G401 (cell line): ENCODE measurements at places on chromosomes 1 and 21. TPM values are rescaled to one million over a fixed set of nuclear protein-coding genes. Genes with fewer than 3 reads are reported as not detected.

The KIF26B gene
- 9.8 and 10.5 TPM in 2 replicates for total RNA-seq

The PMF1 gene
- total RNA-seq, result 97.2 and 127 TPM in 2 replicates

The SLC44A5 gene
- not detected in 2 replicates for total RNA-seq

The LENEP gene
- total RNA-seq, result 0.74 TPM in 1 of 2 replicates, not detected in the other

The PCNX2 gene
- 0.07 and 0.74 TPM in 2 replicates for total RNA-seq

The ALX3 gene
- total RNA-seq, result not detected in 2 replicates

The F3 gene
- 0.54 and 0.92 TPM in 2 replicates for total RNA-seq

The RASSF5 gene
- total RNA-seq, result 0.68 TPM in 1 of 2 replicates, not detected in the other

The GNG12 gene
- total RNA-seq, result 2.6 and 4.7 TPM in 2 replicates

- no peak for DNase-seq
Measured at GRCh38 chr1:1554550-1554925, 14.1 kb upstream of the TMEM240 start.

DNA sequence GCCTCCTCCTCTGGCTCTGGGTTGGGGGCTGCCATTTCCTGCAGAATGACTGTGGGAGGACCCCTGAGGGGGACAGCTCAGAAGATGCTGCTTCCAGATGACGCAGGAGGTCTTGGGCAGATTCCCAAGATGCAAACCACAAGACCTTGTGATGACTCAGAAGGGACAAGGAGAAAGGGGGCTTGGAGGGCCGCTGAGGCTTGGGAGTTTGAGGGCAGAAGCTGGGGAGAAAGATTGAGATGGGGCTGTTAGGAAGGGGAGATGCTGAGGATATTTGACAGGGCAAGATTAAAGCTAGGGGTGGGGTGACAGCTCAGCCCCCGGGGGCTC lies 7.5 kb downstream of the PTPRU start:
- no peak for DNase-seq

DNA sequence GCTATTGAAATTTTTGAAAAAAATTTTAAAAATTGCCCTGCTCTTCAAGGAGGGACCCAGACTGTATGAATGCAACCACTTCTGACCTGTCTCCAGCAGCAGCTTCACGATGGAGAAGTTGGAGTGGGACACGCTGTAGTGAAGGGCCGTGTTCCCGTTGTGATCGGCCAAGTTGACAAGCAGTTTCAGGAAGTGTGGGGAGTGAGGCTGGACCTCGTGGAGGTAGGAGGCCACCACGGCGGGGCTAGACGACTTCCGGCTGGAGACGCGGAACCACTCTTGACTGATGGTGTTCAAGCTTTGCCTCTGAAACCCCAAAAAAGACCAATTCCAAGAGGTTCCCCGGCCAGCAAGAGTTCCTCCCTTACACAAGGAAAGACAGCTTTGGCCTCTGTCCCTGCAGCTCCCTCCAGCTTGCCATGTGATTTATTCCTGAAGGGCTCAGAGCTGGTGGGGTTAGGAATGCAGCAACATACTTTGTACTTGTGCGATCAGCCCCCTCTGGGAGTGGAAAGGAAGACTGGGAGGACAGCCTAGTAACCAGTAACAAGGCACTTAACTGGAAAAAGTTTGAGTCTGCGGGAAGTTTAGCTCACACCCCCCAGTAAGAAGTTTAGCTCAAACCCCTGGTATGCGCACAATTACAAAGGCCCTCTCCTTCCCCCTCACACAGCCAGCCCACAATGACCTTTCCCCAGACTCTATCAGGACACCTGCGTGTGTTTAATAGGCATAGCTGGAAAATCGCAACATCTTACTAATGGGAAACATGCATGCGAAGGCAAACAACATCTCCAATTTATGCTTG lies 56.0 kb downstream of the KANK4 start:
- no peak for DNase-seq

GRCh38 chr1:15417059-15417934 lies 7.6 kb downstream of the EFHD2 start:
- no peak for DNase-seq

GRCh38 chr1:28037946-28038345 lies 50.5 kb downstream of the EYA3 start:
- no peak for DNase-seq

DNA sequence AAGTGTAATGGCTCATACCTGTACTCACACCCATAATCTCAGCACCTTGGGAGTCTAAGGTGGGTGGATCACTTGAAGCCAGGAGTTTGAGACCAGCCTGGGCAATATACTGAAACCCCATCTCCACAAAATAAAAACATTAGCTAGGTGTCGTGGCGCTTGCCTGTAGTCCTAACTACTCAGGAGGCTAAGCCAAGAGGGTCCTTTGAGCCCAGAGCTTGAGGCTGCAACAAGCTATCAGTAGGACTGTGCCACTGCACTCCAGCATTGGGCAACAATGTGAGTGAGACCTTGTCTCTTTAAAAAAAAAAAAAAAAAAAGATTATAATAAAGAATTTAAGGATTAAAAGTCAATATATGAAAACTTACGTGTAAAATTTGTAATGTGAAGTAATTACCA lies 11.7 kb downstream of the BPNT1 start:
- no peak for DNase-seq

DNA sequence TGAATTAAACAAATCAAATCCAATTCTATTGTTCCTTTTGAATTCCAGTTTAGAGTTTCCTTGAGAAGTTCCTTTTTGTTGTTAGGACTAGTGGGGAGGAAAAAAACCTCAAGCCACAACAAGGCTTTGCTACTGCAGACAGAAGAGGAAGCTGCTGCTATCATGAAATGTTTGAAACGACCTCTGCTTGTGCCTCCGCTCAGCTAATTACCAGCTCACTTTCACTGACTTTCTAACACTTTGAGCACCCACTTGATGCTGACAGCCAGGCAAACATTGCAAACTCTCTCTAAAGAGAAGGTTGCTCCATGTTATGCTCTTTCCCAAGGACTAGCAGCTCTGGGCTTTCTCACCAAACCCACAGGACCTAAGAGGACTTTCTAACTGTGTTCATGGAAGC lies 203.9 kb upstream of the PROX1 start:
- no peak for DNase-seq

DNA sequence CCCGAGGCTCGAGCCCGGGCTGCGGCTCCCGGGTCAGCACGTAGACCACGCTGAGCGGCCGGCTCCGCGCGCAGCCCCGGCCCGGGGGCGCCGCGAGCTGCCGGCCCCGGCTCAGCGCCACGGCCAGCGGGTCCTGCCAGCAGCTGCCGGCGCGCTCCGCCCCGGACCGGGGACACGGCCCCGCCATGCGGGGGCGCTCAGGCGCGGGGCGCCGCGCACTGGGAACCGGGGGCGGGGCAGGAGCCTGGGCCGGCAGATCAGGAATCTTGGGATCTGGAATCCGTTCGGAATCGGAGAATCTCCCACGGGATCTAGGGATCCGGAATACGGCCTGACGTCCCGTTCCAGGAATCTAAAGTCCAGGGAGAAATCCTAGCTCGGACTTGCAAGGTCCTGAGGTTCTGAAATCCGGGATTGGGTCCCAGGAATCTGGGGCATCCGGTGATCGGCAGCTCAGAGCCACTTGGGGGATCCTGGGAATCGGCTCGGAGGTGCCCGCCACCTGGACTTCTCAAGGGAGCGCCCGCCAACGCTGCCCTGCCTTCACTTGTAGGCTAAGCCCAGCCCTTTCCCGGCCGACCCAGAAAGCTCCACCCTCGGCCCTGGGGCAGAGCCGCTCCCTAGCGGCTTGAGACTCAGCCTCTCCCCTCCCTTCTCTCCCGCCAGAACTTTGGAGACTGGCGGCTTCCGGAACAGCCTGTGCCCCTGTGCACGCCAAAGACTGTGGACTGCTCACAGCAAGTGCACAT lies at the start of gene MAP3K6:
Gene MAP3K6 (minus strand): TSS at position 551 of the 749 bp plus-strand sequence. CDS start 364 bp downstream, at position 187.
- DNase-seq, result peak; percentile 91

- peak; percentile 21 for DNase-seq
Measured at GRCh38 chr1:225426395-225427234, 1.2 kb downstream of the LBR start.

DNA sequence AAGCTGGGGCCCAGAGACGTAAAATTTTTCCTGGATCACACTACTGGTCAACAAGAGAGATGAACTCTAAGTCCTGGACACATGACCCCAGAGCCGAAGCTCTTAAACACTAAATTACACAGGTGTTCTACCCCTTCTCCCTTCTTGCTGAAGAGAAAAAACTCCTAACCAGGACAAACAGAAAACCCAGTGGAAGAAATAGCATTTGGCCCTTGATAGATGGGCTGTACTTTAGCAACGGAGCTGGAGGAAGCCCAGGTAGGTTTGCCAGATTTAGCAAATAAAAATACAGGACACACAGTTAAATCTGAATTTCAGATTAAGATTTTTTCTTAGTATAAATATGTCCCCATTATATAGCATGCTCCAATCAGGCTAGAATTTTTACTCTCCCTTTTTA lies 72.7 kb downstream of the DIRAS3 start:
- no peak for DNase-seq

DNA sequence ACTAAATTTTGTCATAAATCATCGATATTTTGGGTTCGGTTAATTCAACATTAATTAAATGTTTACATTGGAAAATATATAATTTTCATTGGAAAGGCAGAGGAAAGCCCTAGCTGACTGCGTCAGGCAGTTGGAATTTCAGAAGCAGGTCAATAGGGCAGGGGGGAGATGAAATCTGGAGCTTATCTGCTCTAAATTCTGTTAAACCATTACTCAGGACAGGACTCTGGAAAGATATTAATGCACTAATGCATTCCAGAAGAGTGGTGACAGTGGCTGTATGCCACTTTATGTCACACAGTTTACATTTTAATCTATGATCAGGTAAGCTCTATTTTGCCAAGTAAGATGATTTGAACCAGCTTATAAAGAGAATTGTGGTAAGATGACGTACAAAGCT lies 153.0 kb upstream of the B3GALT2 start:
- no peak for DNase-seq

DNA sequence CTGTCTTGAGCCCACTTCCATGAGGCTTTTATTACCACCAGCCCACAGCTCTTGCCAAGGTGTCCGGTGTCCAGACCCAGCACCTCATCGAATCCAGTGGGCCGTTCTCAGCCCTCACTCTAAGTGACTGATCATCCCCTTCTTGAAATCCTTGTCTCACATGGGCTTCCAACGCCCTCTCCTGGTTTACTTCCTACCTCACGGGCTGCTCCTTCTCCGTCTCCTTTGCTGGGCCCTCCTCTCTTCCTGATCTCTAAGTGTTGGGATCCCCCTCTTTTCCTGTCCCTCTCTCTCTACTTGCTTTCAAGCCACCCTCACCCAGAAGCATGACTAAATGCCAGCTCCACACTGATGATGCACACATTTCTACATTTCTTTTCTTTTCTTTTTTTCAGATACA lies 9.0 kb upstream of the RHBG start:
- no peak for DNase-seq

GRCh38 chr1:242745079-242745478 lies 220.6 kb upstream of the PLD5 start:
- DNase-seq, result peak; percentile 89

DNA sequence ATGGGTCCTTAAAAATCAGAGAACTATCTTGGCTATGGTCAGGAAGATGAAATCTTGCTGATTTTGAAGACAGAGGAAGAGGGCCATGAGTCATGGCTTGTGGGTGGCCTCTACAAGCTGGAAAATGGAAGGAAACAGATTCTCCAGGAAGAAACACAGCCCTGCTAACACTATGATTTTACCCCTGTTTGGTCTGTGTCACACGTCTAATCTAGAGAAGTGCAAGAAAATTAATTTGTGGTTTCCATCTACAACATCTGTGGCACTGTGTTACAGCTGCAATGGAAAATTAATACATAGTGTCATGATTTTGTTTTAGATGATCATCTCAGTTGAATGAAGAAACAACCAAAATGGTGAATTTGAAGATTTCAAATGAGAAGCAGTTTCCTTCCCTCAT lies 288.7 kb upstream of the NRIP1 start:
- no peak for DNase-seq

GRCh38 chr21:14533499-14534428 lies 12.4 kb downstream of the SAMSN1 start:
- no peak for DNase-seq

DNA sequence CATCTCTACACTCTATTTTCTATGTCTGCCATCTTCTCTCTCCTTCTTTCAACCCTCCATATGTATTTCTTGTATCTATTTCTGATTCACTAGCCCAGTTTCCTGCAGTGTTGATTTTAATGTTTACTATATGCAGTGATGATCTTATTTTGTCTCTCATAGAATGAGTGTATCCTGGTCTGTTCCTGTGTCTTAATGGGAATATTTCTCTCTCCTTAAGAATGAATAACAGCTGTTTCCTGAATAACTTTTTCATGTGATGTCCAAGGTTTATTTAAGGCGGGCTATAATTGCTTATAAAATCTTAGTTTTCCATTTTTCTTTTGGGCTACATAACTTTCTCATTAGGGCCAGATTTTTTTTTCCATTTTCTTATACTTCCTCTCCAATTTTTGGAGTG lies 144.5 kb downstream of the C1orf21 start:
- no peak for DNase-seq

DNA sequence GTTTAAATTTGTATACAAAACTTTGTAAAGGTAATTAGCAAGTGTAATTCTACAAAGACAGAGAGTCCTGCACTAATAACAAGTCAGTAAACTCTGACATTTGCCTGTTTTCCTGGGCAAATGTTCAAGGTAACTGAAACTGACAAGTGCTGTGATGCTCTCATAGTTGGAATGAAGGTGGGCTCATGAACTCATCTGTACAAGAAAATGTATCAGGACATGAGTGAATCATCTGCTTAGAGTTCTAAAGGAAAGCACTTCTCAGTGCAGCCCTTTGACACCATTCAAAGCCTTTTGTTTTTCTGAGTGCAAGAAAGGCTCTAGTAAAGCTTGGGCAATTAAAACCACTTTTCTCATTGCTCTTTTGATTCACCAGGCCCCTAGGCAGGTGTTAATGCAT lies 91.5 kb downstream of the UROD start:
- no peak for DNase-seq

- DNase-seq, result no peak
Measured at GRCh38 chr21:43365611-43366426, 61.1 kb downstream of the SIK1 start.

GRCh38 chr1:8017495-8018197 lies 8.5 kb downstream of the ERRFI1 start:
- DNase-seq, result peak; percentile 40

DNA sequence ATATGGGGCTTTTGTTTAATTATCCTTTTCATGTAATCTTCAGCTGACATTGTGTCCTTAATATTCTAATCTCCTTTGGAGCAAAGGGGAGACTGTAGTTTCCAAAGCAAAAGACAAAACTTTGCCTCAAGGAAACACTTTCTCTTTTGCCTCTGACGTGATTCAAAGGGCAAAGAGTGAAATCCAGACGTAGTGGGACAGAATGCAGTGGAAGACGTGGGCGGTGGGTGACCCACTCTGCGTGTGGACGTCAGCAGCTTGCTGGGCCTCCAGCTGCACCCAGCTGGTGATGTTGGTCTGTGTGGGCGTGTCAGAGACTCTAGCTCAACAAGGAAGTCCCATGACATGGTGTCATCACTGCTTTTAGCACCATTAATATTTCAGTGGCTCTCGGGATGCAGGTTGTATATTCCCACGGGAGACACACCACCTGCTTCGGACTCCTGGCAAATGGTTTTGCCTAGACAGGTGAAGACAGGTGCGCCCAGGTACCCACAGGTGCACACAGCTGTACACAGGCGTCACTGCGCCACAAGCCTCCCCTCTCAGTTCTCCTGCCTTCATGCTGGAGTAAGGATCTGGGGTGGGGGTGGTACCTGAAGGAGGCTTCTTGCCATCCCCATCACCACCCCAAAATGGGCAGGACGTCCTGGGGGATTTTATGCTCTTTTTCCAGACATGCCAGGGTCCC lies 292.1 kb upstream of the VAMP3 start:
- DNase-seq, result no peak

GRCh38 chr1:21261551-21262292 lies 28.5 kb downstream of the ECE1 start:
- DNase-seq, result no peak

GRCh38 chr1:159960721-159961381 lies 6.8 kb upstream of the SLAMF9 start:
- no peak for DNase-seq
